ENCODE measurements at places on chromosomes 4 and X. TPM values are rescaled to one million over a fixed set of nuclear protein-coding genes. Genes with fewer than 3 reads are reported as not detected.
A peak's percentile ranks its signal among the peaks of the same experiment; 100 is the strongest.

- no peak for DNase-seq
Measured at GRCh38 chrX:91435395-91435794, 756 bp downstream of the PABPC5 start.

DNA sequence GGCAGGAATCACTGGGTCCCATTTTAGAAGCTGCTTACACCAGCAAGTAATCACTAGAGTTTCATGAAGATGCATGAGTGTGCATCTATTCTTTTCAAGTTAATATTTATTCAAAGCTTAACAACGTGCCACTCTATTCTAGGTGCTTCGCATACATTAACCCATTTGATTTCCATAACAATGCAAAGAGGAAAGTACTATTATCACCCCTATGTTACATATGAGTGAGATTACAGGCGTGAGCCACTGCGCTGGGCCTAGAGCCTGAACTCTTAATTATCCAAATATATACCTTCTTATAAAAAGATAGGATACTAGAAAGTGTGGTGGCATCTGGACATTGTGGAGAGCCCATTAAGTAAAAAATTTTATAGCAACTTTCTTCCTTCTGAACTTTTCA lies 65.4 kb downstream of the CXCL13 start:
- no peak for DNase-seq

SLITRK2 gene
- not detected for total RNA-seq

SMIM10 gene
- 6.8 TPM for total RNA-seq

ZAR1 gene
- not detected for total RNA-seq

GRCh38 chr4:26330946-26331345 lies 10.1 kb downstream of the RBPJ start:
- DNase-seq, result no peak

DDX60 gene
- total RNA-seq, result 19.0 TPM

DNA sequence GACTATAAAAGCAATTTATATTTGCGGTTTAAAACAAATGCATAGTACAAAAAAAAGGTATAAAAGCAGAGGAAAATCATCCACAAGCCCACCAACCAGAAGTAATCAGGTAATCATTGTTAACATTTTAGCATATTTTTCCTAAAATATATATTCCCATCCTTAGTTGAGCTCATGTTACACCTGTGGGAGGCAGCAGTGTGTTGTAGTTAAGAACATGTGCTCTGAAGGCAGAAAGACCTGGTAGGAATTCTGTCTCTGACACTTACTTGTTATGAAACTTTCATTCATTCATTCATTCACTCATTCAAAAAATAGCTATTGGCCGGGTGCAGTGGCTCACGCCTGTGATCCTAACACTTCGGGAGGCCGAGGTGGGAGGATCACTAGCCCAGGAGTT lies 15.4 kb upstream of the CDKL5 start:
- peak; percentile 30 for DNase-seq

DNA sequence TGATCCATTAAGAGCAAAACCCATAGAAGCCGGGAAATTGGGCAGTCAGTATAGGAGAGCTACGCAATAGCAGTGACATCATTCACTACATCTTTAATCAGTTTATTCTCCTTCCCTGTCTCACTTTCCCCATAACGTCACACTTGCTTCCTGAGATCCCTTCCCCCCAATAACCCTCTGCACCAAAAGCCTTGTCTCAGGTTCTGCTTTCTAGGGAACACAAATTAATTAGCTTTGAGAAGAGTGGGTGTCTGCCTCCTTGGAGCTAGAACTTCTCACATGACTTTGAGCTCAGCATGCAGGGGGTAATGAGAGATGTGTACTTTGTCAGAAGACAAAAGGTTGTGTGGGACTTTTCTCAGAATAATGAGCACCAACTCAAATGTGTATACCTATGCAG lies 128.3 kb upstream of the MAOA start:
- no peak for DNase-seq

- DNase-seq, result peak; percentile 35
Measured at GRCh38 chr4:94895081-94895480, 137.3 kb downstream of the BMPR1B start.

- peak; percentile 86 for DNase-seq
Measured at GRCh38 chr4:185738038-185738552, 73.9 kb downstream of the SORBS2 start.

FREM3 gene
- total RNA-seq, result not detected

DNA sequence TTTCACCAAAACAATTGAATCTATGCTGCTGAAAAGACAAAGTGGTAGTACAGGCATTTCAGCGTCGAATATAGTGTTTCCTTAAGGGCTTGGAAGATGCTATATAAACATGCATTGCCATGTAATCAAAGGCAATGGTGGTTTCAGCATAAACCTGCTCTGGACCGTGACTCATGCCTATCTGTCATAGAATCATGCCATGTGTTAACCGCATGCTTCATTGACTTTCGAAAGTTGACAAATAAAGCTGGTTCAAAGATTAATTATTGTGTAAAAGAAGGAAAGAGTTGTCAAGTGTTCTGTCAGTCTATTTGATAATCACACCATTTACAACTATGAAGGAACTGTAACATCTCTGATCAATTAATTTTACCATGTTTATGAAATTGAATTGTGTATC lies 83.2 kb downstream of the FUNDC1 start:
- no peak for DNase-seq

DNA sequence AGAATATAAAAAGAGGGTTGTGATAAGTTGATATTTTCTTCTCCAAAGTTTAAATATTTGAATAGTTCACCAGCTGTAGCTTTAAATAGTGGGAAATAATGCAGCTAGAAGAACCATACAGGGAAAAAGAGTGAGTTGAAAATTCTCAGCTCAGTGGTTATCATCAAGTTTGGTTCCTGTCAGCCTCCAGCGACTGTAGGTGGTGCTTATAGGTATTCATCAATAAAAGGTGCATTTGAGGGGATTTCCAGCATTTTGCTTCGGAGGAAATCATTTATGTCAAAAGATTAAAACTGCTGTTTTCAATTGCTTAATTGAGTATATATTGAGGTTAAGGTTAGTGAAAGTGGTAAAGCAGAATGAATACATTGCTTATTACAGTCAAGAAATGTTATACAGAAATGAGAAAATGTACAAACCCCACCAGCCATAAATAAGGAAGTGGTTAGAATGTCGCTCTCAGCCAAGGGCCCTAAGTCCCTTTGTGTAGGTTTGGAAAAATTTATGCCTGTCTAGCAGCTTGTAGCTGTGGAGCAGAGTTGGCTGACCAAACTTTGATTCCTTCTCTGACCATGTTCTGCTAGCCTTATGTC lies 532.9 kb upstream of the FTHL17 start:
- no peak for DNase-seq

HNRNPH2 gene
- 57.3 TPM for total RNA-seq
